ENCODE measurements at places on chromosomes 2 and 18.

DNA sequence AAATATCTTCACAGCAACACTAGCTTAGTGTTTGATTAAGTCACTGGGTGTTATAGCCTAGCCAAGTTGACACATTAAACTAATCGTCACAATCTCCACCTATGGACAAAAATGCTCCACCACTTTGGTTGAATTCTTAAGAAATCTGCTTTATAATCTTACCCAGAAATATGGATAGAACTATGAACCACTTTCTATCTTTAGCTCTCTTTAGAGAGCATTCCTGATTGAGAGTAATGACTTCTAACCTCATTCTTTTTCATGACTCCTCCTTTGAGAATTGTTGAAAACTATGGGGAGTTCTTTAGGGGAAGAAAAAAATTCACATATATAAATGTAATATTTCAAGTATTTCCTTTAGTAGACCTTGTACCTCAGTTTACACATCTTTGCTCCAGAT, 1282.2 kb upstream of the ZEB2 start:
- no peak for DNase-seq

GRCh38 chr18:60100778-60101177, 201.0 kb downstream of the PMAIP1 start:
- no peak for DNase-seq

- DNase-seq: no peak
These were observed 2.8 kb downstream of the ETAA1 start for GRCh38 chr2:67399831-67400489.

GRCh38 chr2:234291765-234292204, 205.1 kb downstream of the ARL4C start:
- peak; percentile 75 for DNase-seq

GRCh38 chr2:162579986-162580385, 236.1 kb downstream of the GCA start:
- no peak for DNase-seq

GRCh38 chr18:48064978-48065600, 134.6 kb upstream of the SMAD2 start:
- DNase-seq: no peak

GRCh38 chr2:16644221-16644925, 21.3 kb downstream of the CYRIA start:
- no peak for DNase-seq

Data from NCI-H1105 (cell line).